ENCODE measurements at places on chromosomes 2 and 18.

DNA sequence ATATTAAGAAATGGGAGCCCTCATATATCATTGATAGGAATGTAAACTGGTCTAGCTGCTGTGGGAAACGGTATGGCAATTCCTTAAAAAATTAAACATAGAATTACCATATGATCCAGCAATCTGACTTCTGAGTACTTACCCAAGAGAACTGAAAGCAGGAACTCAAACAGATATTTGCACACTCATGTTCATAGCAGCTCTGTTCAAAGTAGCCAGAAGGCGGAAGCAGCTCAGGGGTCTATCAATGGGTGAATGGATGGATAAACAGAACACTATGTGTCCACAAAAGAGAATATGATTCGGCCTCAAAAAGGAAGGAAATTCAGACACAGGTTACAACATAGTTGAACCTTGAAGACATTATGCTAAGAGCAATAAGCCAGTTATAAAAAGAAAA is 135.7 kb upstream of the NDUFV2 start:
- no peak for DNase-seq

GRCh38 chr2:232133078-232133477 is 171.6 kb downstream of the DIS3L2 start:
- DNase-seq: no peak

- no peak for DNase-seq
These were observed 36.6 kb upstream of the LNPK start for GRCh38 chr2:176038694-176039093.

- DNase-seq: no peak
These were observed 144.1 kb upstream of the STK17B start for GRCh38 chr2:196315388-196316049.

DNA sequence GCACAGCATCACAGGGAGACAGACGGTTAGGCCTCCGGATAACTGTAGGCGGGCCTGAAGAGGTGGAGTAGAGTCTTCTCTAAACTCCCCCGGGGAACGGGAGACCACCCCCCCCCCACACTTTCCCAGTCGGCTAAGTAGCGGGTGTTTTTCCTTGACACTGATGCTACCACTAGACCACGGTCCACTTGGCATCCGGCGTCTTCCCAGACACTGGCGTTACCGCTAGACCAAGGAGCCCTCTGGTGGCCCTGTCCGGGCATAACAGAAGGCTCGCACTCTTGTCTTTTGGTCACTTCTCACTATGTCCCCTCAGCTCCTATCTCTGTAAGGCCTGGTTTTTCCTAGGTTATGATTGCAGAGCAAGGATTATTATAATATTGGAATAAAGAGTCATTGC is 25.7 kb upstream of the NCL start:
- no peak for DNase-seq
